ENCODE measurements at places on chromosomes 7 and 10. TPM values are rescaled to one million over a fixed set of nuclear protein-coding genes. Genes with fewer than 3 reads are reported as not detected.
A peak's percentile ranks its signal among the peaks of the same experiment; 100 is the strongest.

DNA sequence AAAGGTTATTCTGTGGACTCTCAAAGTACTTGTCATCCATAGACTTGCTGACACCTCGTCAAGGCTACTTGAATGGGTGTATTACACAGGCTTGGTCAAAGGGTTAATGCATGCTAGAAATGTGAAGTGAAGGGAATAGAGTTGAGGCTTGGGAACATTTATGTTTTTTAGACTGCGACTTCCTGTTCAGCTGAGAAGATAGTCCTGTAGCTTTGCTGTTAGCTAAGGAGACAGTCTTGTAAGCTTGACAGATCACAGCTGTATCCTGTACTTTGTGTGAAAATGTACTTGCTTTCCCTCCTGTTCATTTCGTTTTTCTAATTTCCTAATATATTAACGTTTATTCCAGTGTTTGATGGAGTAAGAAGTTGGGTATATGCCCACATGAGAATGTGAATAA lies 52.1 kb downstream of the ADD3 start:
- H3K4me1 ChIP-seq: no peaks in the 10 kb centered on the region
- no peaks in the 10 kb centered on the region for H3K27me3 ChIP-seq
- no peak overlapping the region for H3K4me3 ChIP-seq

DNA sequence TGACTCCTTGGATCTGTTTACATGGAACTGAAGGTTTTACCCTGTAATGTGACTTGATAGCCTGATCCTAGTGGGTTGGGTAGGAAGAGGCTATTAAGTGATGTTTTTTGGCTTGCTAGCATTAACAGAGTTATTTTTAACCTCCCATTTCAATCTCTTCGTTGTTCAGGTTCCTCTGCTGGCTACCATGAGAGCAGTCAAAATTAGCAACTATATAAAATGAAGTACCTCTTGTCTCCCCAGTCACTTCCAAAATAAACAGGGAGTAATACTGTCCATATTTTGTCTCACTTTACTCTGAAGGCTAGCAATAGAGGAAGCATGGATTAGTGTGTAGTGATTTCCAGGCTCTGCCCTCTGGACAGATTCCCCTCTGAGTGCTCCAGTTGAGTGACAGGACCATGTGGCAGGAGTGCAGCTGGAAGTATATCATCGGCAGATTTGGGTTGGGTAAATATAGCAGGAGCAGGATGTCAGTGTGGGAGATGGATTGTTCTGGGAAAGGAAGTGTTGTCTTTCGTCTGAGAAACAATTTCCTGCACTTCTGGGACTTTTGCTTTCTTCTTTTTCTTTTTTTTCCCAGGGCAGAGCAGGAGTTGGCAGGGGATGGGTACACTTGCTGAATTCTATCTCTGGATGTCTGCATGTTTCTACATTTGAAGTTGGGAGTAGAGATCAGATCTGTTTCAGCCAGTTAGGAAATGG lies 35.2 kb downstream of the GBF1 start:
- no peaks in the 10 kb centered on the region for H3K27me3 ChIP-seq
- no peak overlapping the region for H3K4me3 ChIP-seq
- peaks cover 8% of the 10 kb centered on the region for H3K36me3 ChIP-seq

DNA sequence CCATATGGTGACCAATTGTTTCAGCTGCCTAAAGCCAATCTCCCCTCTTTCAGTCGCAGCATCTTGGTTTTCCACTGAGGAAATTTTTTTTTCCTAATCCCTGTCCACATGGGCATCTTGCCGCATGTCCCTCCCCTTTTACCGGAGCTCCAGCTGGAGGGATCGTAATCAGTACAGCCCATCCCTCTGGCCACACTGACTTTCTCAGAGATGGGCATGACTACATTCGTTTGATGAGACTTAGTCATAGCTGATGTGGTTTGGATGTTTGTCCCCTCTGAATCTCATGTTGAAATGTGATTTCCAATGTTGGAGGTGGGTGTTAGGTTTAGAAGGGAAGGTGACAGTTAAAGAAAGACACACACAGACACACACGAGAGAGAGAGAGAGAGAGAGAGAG lies 186.8 kb upstream of the CXCL12 start:
- DNase-seq: no peak
- H3K4me1 ChIP-seq: no peaks in the 10 kb centered on the region
- no peaks in the 10 kb centered on the region for H3K27me3 ChIP-seq
- no peaks in the 10 kb centered on the region for H3K36me3 ChIP-seq
- H3K27ac ChIP-seq: no peak overlapping the region
- no peak overlapping the region for H3K4me3 ChIP-seq

GRCh38 chr7:157925383-157925875 lies 588.6 kb downstream of the DNAJB6 start:
- H3K27me3 ChIP-seq: no peaks in the 10 kb centered on the region
- H3K4me1 ChIP-seq: no peaks in the 10 kb centered on the region
- H3K36me3 ChIP-seq: no peaks in the 10 kb centered on the region
- no peak for DNase-seq
- no peak overlapping the region for H3K4me3 ChIP-seq

DNA sequence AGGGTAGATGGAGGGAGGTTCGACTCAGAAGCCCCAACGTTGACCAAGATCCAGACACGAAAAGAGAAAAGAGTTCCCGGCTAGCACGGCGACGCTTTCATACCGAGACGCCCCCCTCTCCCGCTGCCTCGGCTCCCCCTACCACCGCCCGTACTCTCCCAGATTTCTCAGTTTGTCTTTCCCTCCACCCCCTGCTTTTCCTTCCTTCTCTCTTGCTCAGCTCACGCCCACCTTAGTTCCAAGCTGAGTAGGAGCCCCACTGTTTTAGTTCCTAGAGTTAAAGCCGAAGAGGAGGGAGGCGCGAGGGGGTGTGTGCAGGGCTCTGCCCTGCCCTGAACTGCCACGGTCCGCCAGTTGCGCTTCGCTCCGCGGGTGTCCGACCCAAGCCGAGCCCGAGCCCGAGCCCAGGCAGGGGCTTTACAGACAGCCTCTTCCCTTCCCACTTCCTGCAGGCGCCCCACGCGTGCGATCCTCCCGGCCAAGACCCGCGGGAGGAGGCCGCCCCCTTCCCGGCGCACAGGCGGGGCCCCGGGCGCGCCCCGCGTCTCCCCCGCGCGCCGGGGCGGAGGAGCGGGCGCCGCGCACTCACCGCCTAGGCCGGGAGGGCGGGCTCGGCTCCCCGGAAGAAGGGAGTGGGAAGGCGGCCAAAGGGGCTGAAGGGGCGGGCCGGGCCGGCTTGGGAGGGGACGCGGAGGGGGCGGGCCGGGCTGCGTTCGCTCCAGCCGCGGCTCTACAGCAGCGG lies at the start of gene EPHB6:
EPHB6 (plus strand) TSS at position 705 of the 742 bp plus-strand sequence. CDS start 8,152 bp downstream, outside the sequence.
- no peaks in the 10 kb centered on the region for H3K36me3 ChIP-seq
- no peaks in the 10 kb centered on the region for H3K4me1 ChIP-seq
- H3K4me3 ChIP-seq: peak within 1 kb of the TSS; percentile 78
- H3K27ac ChIP-seq: no peak within 1 kb of the TSS
- DNase-seq: peak; percentile 81
- peaks cover 33% of the 10 kb centered on the region for H3K27me3 ChIP-seq

GRCh38 chr10:106440767-106441166 lies 723.7 kb downstream of the SORCS1 start:
- no peaks in the 10 kb centered on the region for H3K4me1 ChIP-seq
- H3K27ac ChIP-seq: no peak overlapping the region
- no peaks in the 10 kb centered on the region for H3K36me3 ChIP-seq
- no peak for DNase-seq
- no peaks in the 10 kb centered on the region for H3K27me3 ChIP-seq

DNA sequence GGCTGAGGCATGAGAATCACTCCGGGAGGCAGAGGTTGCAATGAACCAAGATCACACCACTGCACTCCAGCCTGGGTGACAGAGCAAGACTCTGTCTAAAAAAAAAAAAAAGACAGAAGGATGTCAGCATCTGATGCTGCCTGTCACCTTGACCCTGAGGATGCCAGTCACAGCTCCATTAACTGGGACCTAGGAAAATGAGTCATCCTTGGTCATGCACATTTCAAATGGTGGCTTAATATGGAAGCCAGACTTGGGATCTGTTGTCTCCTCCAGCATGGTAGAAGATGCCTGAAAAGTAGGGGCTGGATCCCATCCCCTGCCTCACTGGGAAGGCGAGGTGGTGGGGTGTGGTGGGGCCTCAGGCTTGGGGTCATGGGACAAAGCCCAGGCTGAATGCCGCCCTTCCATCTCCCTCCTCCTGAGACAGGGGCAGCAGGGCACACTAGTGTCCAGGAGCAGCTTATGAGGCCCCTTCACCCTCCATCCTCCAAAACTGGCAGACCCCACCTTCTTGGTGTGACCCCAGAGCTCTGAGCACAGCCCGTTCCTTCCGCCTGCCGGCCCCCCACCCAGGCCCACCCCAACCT lies 1.3 kb downstream of the NOS3 start:
- no peaks in the 10 kb centered on the region for H3K36me3 ChIP-seq
- peaks cover 26% of the 10 kb centered on the region for H3K4me1 ChIP-seq
- H3K4me3 ChIP-seq: no peak overlapping the region
- no peak overlapping the region for H3K27ac ChIP-seq

GRCh38 chr7:103037476-103037822 lies 37.1 kb downstream of the FBXL13 start:
- no peak overlapping the region for H3K27ac ChIP-seq
- H3K36me3 ChIP-seq: no peaks in the 10 kb centered on the region
- DNase-seq: no peak
- no peak overlapping the region for H3K4me3 ChIP-seq
- no peaks in the 10 kb centered on the region for H3K4me1 ChIP-seq
- H3K27me3 ChIP-seq: no peaks in the 10 kb centered on the region

GRCh38 chr10:27558612-27559020 lies 54.5 kb downstream of the RAB18 start:
- DNase-seq: peak; percentile 23
- no peak overlapping the region for H3K27ac ChIP-seq
- H3K4me3 ChIP-seq: no peak overlapping the region
- no peaks in the 10 kb centered on the region for H3K27me3 ChIP-seq
- no peaks in the 10 kb centered on the region for H3K4me1 ChIP-seq

- H3K4me1 ChIP-seq: no peaks in the 10 kb centered on the region
- H3K27me3 ChIP-seq: no peaks in the 10 kb centered on the region
- no peaks in the 10 kb centered on the region for H3K36me3 ChIP-seq
- H3K27ac ChIP-seq: no peak overlapping the region
- no peak overlapping the region for H3K4me3 ChIP-seq
These were observed 147.9 kb downstream of the PFKFB3 start for GRCh38 chr10:6350609-6351008.

DNA sequence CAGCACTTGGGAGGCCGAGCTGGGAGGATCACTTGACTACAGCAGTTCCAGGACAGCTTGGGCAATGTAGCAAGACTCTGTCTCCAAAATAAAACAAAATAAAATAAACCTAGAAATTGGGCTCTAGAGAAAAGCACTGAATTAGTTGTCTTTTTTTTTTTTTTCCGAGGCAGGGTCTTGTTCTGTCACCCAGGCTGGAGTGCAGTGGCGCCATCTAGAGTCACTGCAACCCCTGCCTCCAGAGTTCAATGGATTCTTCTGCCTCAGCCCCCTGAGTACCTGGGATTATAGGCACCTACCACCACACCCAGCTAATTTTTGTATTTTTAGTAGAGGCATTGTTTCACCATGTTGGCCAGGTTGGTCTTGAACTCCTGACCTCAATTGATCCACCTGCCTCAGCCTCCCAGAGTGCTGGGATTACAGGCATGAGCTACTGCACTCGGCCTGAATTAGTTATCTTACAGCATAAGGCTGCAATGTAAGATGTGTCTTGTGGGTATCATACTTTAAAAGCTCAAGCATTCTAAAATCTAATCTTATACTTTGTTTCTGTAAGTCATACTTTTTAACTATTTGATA lies 12.8 kb downstream of the MEIG1 start:
- H3K4me3 ChIP-seq: no peak overlapping the region
- H3K27me3 ChIP-seq: no peaks in the 10 kb centered on the region
- no peaks in the 10 kb centered on the region for H3K4me1 ChIP-seq

- H3K4me3 ChIP-seq: no peak overlapping the region
- no peak overlapping the region for H3K27ac ChIP-seq
- no peaks in the 10 kb centered on the region for H3K27me3 ChIP-seq
- H3K4me1 ChIP-seq: no peaks in the 10 kb centered on the region
- DNase-seq: no peak
- peaks cover 14% of the 10 kb centered on the region for H3K36me3 ChIP-seq
These were observed 184.0 kb downstream of the DIP2C start for GRCh38 chr10:505419-505818.

DNA sequence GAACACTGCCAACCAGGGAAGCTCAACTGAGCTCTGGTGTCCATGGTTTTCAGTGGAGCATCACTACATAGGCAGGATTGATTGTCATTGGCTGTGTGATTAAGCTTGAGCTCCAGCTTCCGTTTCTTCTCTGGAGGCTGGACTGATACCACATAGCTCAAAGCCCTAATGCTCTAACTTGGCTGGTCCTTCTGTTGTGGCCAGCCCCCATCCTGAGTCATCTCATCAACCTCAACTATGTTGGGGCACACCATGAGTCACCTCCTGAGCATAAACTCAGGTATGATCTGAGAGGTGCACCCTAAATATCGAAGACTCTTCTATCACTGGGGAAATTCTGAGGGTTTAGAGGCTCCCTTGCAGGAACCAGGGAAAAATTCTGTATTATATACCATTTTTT lies 114.5 kb upstream of the INHBA start:
- H3K27me3 ChIP-seq: no peaks in the 10 kb centered on the region
- DNase-seq: no peak
- H3K27ac ChIP-seq: no peak overlapping the region
- H3K4me1 ChIP-seq: no peaks in the 10 kb centered on the region
- no peaks in the 10 kb centered on the region for H3K36me3 ChIP-seq

- no peak overlapping the region for H3K27ac ChIP-seq
- H3K4me1 ChIP-seq: no peaks in the 10 kb centered on the region
- no peaks in the 10 kb centered on the region for H3K36me3 ChIP-seq
These were observed 23.1 kb downstream of the PDE1C start for GRCh38 chr7:32047075-32047474.

GRCh38 chr7:50349963-50350944 lies 45.7 kb downstream of the IKZF1 start:
- DNase-seq: no peak
- H3K4me1 ChIP-seq: no peaks in the 10 kb centered on the region
- H3K36me3 ChIP-seq: no peaks in the 10 kb centered on the region
- peaks cover 2% of the 10 kb centered on the region for H3K27me3 ChIP-seq
- H3K4me3 ChIP-seq: no peak overlapping the region
- H3K27ac ChIP-seq: no peak overlapping the region

DNA sequence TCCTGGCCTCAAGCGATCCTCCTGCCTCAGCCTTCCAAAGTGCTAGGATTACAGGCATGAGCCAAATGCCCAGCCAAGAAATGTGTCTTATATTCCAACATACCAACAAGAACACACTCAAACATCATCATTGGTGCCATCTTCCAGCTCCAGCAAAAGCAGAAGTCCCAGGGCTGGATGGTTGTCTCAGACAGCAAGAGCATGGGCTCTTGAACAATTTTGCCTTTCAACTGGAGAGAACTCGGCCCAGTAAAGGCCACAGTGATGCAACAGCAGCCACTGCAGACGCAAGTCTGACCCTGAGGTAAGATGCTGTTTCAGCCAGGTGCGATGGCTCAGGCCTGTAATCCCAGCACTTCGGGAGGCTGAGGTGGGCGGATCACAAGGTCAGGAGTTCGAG lies 52.8 kb upstream of the NFE2L3 start:
- no peak overlapping the region for H3K27ac ChIP-seq
- no peak overlapping the region for H3K4me3 ChIP-seq
- H3K27me3 ChIP-seq: no peaks in the 10 kb centered on the region
- no peaks in the 10 kb centered on the region for H3K36me3 ChIP-seq

The ZNF479 gene
- not detected for polyA plus RNA-seq

The GPR26 gene
- polyA plus RNA-seq: 0.16 TPM

The ZFAND4 gene
- 10.0 TPM for polyA plus RNA-seq

The GRID1 gene
- polyA plus RNA-seq: 1.7 TPM

The UCN3 gene
- 11.4 TPM for polyA plus RNA-seq

The GPRIN2 gene
- 10.3 TPM for polyA plus RNA-seq

The ANTXRL gene
- polyA plus RNA-seq: not detected

The WIPF3 gene
- polyA plus RNA-seq: 21.9 TPM

The SLC26A3 gene
- 176 TPM for polyA plus RNA-seq

The NPSR1 gene
- 0.16 TPM for polyA plus RNA-seq

All from large intestine (tissue), 12 donors.